ENCODE measurements at places on chromosomes 3 and 15.

DNA sequence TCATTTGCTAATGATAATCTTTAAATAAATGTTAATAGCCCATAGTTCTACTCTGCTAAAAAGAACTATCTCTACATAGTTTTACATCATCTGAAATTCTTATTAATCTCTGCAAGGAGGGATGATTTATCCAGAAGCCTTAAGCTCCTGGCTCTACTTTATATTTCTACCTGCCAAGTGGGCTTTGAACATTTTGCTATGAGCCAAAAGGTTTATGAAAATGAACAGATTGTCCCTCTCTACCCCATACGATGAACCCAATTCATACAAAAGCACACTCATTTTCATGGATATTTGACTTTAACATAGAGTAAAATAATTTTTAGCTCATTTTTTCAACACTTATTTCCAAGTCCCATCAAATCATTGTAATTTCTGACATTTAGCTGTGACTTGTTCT is 611.0 kb downstream of the NSUN3 start:
- DNase-seq: no peak

DNA sequence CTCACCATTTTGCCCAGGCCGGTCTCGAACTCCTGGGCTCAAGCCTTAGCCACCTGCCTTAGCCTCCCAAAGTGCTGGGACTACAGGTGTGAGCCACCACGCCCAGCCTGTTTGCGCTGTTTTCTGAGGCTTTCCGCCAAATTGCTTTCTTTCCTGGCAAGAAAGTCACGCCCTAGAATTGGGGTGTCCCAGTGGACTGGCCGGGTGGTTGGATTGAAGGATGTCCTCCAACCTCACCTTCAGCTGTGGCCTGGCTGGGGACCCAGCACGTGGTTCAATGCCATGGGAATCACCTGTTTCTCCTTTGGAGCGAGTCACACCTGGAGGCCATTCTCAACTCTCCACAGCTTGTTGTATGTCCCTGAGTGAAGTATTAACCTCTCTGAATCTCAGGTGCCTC is 5.8 kb upstream of the ANKDD1A start:
- no peak for DNase-seq

- DNase-seq: no peak
These were observed 85.5 kb upstream of the FGF12 start for GRCh38 chr3:192812743-192813383.

DNA sequence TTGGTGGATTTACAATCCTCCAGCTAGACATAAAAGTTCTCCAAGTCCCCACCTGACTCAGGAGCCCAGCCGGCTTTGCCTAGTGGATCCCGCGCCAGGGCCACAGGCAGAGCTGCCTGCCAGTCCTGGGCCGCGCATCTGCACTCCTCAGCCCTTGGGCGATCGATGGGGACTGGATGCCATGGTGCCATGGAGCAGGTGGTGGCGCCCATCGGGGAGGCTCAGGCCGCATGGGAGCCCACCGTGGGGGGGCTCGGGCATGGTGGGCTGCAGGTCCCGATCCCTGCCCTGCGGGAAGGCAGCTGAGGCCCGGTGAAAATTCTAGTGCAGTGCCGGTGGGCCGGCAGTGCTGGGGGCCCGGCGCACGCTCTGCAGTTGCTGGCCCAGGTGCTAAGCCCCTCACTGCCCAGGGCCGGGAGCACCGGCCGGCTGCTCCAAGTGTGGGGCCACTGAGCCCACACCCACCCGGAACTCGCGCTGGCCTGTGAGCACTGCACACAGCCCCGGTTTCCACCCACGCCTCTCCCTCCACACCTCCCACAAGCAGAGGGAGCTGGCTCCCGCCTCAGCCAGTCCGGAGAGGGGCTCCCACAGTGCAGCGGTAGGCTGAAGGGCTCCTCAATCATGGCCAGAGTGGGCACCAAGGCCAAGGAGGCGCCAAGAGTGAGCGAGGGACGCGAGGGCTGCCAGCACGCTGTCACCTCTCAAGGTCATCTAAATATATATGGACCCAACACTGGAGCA is 38.8 kb upstream of the IGSF11 start:
- no peak for DNase-seq

- no peak for DNase-seq
These were observed 26.6 kb downstream of the APBA2 start for GRCh38 chr15:28912422-28912821.

DNA sequence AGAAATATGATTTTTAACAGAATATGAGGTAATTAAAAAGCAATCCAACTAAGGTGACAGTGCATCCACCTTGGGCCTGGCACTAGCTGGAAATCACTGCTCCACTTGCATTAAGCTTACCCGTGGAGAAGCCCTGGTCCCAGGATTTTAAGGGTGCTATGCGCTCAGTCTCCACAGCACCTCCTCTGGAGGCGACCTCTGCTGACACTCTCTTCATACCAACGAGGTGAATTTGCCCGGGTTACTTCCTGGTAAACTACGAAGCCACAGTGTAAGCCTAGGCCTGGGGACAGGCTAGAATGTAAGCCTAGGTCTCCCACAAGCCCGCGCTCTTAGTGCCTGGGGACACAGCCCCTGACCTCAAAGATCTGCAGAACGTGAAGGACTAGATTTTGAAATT is 793 bp downstream of the APOD start:
- no peak for DNase-seq

DNA sequence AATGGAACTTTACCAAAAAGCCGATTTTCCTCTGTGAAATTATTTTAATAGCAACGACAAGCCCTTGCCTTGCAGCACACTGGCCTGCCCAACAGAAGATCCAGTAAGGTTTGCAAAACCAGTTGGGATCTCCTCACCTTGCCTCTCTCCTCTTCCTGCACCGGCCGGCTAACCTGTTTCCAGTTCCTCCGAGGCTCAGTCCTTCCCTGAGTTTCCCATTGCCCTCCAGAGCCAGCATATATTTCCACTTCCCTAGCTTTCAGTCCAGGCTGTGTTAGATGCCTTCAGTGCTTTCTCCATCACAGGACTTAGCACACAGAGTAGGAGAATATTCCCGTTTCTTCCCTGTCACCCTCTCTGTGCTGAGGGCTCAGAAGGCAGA is 60.3 kb downstream of the NOX5 start:
- no peak for DNase-seq

GRCh38 chr3:196174652-196175051 is 36.5 kb downstream of the ZDHHC19 start:
- DNase-seq: no peak

- no peak for DNase-seq
These were observed 391.7 kb downstream of the EDEM1 start for GRCh38 chr3:5579139-5579602.

DNA sequence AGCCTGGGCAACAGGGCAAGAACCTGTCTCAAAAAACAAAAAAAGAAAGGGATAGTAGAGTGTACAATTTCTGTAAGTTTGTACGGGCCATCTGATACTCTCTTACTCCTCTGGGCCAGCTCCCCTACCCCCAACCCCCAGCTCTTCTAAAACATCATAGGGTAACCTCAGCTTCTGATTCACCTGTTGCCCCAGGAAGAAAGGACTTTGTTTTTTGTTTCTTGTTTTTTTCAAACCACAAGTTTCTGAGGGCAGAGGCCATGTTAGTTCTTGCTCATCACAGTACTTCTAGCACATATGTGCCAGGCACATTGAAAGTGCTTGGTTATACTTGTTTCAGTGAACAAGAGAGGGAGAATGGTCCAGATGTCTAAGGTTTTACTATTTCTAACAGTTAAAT is 20.2 kb downstream of the ATOSA start:
- DNase-seq: no peak

DNA sequence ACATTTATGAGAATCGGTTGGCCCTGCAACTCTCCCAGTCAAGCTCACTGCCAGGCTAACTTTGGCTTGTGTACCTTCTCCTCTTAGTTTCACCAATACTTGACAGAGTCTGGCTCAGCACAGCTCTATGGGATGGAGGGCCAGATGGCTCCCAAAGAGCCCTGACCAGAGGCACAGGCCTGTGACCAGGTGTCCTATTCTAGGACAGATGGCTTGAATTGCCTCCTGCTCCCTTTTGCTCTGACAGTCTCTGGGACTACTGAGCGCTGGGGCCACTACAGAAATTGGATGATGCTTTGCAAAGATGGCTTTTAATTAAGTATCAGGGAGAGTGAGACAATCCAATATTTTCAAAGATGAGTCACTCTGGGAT is 10.3 kb upstream of the ARID3B start:
- DNase-seq: no peak

DNA sequence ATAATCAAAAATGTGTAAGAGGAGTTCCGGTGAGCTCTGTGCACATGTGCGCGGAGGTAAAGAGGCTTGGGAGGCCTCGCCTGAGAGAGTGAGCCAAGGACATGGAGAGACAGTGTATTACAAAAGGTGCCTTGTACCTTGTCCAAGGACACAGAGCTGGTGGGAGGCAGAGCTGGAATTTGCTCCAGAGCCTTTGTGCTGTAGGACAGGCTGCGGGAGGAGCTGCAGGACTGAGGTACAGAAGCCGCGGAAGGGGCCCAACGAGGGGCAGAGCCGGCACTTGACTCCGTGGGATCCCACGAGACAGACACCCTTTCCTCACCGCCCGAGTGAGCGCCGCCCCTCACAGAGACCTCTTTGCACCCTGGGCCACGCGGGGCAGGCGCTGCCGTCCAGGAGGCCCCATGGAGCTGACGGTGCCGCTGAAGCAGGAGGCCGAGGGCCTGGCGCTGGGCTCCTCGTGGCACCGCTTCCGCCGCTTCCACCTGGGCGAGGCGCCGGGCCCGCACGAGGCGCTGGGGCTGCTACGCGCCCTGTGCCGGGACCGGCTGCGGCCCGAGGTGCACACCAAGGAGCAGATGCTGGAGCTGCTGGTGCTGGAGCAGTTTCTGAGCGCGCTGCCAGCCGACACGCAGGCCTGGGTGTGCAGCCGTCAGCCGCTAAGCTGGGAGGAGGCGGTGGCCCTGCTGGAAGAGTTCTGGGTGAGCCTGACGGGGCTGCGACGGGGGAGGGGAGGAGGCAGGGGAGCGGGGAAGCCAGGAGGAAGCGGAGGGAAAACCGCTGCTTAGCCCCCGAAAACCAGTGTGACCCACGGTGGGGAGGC is 68.7 kb downstream of the SLTM start:
- DNase-seq: no peak

GRCh38 chr3:69669070-69669469 is 70.2 kb upstream of the MITF start:
- DNase-seq: no peak

DNA sequence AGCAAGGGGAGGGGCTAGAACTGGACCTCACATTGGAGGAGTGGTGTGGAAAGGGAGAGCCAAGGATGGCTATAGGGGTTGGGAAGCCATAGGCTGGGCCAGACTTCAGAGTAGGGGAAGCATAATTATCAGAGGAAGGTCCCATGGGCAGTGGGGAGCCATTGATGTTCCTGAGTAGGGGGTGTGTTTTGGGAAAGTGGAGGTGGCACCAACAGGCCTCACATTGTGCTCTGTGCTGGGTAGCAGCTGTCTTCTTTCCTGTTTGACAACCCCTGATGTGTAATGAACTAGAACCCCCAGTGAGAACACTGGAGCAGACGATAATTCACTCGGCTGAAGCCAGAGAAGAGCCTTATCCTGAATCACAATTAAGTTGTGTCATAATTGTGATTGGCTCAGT is 41.2 kb downstream of the SLC6A11 start:
- DNase-seq: no peak

GRCh38 chr3:169575381-169575780 is 88.1 kb downstream of the MECOM start:
- DNase-seq: no peak

GRCh38 chr3:27606537-27606936 is 115.6 kb downstream of the EOMES start:
- no peak for DNase-seq

DNA sequence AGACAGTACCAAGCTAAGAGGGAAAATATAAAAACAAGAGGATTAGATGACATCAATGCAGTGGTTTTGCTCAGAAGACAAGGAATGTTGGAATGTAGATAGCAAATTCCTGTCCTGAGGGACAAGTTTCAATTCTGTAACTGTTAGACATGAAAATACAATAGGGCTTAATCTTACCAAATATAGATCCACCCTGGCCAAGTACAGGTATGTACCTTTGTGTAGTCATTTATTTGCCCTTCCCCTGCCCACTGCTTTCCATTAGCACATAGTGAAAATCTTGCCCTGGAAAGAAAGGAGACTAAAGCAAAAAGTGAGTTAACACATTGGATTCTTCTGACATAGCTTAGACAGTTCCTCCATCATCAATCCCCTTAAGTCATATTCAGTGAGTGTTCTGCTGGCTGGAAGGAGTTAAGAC is 389.0 kb upstream of the THBS1 start:
- no peak for DNase-seq

Measured in activated CD8-positive, alpha-beta memory T cell treated with anti-CD3 and anti-CD28 coated beads for 48 hours (primary cell).